ENCODE measurements at places on chromosomes 13 and 19.

GRCh38 chr19:14519860-14520407 is 1.7 kb upstream of the DNAJB1 start:
- no peak for DNase-seq

DNA sequence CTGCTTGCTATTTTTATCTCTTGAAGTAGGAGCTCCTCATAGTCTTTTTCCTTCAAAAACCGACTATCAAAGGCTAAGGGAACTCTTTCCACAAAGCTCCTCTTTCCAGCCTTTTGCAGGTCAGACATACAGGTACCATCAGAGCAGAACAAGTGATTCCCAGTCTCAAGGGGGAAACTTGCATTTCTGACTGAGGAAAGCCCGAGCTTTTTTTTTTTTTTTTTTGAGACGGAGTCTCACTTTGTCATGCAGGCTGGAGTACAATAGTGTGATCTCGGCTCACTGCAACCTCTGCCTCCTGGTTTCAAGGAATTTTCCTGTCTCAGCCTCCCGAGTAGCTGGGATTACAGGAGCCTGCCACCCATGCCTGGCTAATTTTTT is 32.0 kb downstream of the RUBCNL start:
- no peak for DNase-seq

DNA sequence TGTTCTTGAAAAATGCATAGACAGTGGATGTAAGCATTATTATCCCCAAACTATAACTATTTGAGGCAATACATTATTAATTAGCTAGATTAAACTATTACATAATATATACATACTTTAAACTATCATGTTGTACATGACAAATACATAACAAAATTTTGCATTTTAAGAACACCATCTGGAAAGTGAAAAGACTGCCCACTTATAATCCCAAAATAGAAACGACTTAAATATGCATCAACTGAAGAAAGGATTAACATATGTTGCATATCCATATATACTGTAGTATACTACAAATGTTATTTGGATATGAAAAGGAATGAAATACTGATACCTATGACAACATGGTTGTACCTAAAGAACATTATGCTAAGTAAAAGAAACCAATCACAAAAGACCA is 700.8 kb upstream of the SPRY2 start:
- no peak for DNase-seq

DNA sequence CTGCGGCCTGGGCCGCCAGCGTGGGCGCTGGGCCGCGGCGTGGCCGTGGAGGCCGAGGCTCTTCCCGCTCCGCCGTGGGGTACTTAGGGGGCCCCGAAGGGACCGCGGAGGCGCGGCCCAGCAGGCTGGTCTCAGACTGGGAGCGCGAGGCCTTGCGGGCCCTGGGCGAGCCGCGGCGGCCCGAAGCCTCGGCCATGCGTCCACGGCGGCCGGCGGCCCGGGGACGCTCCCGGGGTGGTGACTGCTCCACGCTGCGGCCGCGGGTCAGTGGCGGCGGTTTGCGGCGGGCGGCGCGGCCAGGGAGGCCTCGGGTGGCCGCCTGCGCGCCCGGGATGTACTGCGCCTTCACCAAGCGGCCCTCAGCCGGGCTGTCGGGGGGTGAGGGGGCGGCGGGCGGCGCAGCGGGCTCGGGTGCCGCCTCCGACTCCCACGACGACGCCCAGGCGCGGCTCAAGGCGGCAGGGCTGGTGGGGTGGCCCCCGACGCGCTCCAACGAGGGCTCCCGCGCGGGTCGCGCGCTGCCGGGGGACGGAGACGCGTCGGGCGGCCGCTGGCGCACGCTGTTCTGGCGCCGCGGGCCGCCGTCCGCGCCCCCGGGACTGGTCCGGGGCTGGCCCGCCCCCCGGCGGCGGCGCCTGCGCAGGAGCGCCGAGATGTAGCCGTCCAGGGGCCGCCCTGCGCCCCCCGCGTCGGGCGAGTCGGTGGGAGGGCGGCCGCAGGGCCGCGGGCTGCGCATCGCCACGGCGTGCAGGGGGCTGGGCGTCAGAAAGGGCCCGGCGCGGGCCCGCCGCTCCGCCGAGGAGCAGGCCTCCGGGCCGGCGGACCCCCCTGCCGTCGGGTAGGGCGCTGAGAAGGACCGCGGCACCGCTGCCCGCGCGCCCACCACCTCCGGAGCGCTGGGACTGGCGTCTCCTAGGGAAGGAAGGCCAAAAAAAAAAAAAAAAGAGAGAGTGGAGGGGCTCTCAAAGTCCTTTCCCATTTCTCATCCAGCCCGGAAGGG is 11.7 kb downstream of the DACT3 start:
- no peak for DNase-seq

- DNase-seq: no peak
Measured at GRCh38 chr13:42137856-42138537, 89.5 kb downstream of the DGKH start.

GRCh38 chr13:22432690-22433089 is 748.1 kb upstream of the SGCG start:
- no peak for DNase-seq

GRCh38 chr19:18612772-18613588 is at the start of gene TMEM59L:
Gene TMEM59L (plus strand): TSS chr19:18612870. CDS start chr19:18612959, 89 bp downstream.
- DNase-seq: no peak

DNA sequence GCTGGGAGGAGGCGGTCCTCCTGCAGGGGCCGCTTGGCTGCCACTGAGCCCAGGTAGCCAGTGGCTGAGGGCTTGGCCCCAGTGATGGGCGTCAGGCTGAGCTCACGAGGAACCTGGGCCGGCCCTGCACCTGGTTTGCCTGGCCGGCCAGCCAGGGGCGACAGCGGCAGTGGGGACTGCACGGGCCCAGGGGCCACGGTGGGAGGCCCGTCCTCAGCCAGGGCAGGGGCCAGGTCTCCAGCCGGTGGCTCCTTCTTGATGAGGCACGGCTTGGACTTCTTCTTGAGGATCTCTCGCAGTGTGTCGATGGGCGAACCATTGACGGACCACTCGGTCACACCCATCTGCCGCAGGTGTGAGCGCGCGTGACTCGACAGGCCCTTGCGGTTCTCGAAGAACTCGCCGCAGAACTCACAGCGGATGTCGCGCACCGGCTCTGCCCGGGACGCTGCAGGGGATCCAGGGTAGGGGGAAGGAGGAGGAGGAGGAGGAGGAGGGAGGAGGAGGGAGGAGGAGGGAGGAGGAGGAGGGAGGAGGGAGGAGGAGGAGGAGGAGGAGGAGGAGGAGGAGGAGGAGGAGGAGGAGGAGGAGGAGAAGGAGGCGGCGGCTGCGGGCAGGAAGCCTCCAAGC is 6.6 kb upstream of the AKAP8L start:
- no peak for DNase-seq

GRCh38 chr13:40116008-40116407 is 460.5 kb downstream of the COG6 start:
- DNase-seq: no peak

- DNase-seq: no peak
Measured at GRCh38 chr19:13670846-13671245, 93.5 kb upstream of the MRI1 start.

GRCh38 chr13:72208112-72208645 is 341.2 kb upstream of the DACH1 start:
- no peak for DNase-seq

DNA sequence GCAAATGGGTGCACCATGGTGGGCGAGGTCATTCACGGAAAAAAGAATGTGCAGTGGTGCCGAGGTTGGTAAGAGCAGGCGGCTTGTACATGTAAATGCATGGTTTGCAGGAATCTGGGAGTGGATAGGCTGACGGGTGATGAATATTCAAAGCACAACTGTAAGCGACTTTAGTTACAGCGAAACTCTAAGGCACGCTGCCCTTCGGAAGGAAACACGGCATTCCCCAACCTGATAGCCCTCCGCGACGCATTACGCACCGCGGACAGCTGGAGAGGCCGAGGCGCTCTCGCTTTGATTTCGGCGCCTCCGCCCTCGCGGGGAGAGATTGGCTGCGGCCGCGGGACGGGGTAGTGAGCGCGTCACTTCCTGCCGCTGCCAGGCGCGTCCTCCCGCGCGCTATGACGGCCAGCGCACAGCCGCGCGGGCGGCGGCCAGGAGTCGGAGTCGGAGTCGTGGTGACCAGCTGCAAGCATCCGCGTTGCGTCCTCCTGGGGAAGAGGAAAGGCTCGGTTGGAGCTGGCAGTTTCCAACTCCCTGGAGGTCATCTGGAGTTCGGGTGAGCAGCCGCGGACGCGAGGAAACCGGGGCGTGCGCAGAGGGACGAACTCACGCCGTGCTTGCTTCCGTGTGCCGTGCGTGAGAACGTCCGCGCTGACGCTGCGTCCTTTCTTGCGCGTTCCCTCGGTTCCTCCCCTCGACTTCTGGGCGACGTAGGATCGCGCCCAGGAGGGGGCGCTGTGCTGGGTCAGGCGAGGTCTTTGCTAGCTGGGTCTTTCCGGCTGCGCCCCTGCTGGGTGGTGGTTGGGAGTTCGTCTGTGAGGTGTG is at the start of gene NUDT15:
Gene NUDT15 (plus strand): TSS at position 381 of the 828 bp plus-strand sequence. CDS start 21 bp downstream, at position 402.
- peak; percentile 92 for DNase-seq

- DNase-seq: peak; percentile 59
Measured at GRCh38 chr19:23395041-23395721, at the start of gene ZNF91. Gene ZNF91 (minus strand): TSS chr19:23395471. CDS start chr19:23395354, 117 bp downstream.

- DNase-seq: no peak
Measured at GRCh38 chr19:45464852-45465441, 2.8 kb upstream of the FOSB start.

- DNase-seq: no peak
Measured at GRCh38 chr19:35136231-35136630, 1.4 kb upstream of the LGI4 start.

GRCh38 chr13:19834704-19835103 is 28.7 kb downstream of the ZMYM5 start:
- no peak for DNase-seq

DNA sequence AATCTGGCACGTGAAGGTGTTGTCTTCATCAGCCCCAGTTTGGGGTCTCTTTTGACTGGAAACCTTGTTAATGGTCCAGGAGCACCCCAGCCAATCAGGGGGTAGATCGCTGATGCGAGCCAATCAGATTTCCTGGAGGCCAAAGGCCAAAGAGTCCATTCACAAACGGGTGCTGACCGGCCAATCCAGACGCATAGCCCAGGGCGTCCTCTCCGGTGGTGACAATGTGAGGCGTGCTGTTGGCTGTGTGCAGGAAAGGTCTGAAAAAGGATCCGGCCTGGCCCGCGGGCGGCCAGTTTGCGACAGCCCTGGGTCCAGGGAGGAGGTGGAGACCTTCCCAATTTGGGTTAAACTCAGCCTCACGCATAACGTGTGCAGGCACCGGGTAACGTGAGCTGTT is 3.1 kb downstream of the MAST3 start:
- DNase-seq: no peak

DNA sequence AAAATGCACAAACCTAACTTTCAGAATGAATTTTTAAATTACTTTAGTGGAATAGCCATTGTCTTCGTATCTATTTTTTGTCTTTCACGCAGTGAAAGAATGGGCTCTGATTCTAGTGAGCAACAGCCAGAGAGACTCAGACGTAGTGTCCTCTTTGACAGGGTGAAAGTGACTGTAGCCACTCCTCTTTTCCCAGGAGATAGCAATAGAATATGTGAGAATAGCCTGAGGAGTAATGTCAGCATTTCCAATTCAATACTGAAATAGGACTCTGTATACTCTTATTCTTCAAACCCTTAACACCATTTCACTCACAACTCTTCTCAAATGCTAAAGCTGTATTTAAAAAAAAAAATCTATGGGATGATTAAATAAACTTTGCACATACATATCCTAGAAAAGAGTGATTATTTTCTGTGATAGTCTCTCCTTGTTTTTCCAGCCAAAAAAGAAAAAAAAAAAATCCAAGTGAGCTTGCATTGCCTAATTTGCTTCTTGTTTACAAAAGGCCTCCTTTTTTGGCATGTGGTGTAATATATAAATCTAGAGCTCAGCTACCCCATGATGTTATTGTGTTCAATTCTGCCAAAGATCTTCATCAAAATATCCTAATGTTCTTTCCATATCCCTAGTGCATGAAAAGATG is 626.1 kb upstream of the SLITRK6 start:
- no peak for DNase-seq

DNA sequence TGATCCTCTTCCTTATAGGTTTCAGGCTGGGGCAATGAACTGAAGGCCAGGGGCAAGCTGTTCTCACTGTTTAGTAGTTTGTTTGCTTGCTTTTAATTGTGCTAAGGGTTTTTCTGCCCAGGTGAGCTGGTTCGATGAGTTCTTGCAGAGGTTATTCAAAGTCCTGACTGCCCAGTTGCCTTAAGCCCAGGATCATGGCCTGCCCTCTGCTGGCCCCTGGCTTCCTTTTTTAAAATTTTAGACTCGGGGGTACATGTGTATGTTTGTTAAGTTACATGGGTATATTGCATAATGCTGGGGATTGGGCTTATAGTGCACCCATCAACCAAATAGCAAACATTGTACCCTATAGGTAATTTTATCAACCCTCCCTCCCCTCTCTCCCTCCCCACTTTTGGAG is 65.7 kb downstream of the ZNF536 start:
- no peak for DNase-seq

- DNase-seq: no peak
Measured at GRCh38 chr19:33066543-33066942, 1.9 kb upstream of the RHPN2 start.

GRCh38 chr19:51119101-51119500 is 5.6 kb upstream of the SIGLEC9 start:
- no peak for DNase-seq

DNA sequence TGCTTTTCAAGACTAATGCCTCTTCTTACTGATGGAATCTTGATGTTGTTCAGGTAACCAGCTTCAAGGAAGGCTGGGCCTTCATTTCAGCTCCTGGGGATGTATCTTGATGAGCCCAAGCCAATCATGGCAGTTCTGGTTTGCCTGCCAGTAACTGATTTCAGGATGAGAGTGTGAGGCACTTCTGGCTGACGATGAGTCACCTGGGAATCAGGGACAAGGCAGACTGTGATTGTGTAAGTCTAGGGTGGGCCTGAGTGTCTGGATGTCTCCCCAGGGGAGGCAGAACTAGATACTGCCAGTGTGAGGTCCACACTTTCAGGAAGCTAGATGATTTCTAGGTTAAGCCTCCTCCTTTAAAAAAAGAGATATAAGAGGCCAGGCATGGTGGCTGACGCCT is 77.3 kb upstream of the KL start:
- DNase-seq: no peak

DNA sequence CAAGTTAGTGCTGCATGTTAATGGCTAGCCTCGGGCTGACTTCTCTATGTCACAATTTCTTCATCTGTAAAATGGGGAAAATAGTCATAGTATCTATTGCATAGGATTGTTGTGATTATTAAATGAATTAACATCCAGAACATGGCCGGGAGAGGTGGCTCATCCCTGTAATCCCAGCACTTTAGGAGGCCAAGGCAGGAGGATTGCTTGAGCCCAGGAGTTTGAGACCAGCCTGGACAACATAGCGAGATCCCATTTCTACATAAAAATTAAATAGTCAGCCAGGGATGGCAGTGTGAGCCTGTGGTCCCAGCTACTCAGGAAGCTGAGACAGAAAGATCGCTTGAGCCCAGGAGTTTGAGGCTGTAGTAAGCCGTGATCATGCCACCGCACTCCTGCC is 21.8 kb upstream of the FBL start:
- DNase-seq: no peak

- DNase-seq: no peak
Measured at GRCh38 chr19:55161571-55162322, 4.2 kb upstream of the TNNI3 start.

DNA sequence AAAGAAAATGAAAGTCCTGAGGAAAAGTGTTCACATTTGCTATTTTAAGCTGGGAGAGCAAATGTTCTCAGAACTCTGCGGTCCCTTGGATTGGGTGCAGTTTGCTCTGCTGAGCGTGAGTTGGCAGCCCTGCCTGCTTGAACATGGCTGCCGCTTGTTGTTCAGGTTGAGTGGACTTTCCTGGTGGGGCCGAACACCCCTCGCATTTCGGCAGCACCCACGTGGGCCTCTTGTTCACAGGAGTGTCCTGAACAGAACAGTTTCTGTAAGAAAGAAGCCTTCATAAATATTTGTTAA is 10.8 kb upstream of the RNF113B start:
- no peak for DNase-seq

GRCh38 chr13:79723519-79724024 is 242.6 kb downstream of the NDFIP2 start:
- DNase-seq: no peak

All from stimulated activated CD8-positive, alpha-beta memory T cell treated with anti-CD3 and anti-CD28 coated beads, Interleukin-15, amount 100 ng/mL, for 24 hours (primary cell).